ENCODE measurements at places on chromosomes 3 and 15.

DNA sequence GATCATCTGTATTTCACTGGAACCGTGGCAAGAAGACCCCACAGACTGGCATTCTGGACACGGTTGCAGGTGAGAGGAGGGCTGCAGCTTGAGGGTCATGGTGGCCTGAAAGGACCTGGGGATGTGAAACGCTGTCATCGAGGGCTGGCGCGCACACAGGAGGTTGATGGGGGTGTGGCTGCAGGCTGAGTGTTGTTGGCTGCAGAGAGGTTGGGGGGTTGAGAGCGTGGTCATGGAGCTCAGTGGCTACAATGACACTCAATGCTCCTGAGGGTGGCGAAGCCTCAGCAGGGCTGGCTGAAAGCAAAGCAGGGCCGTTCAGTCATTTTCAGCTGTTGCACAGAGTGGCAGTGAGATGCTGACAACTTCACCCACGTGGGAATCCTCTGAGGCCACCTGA lies 21.0 kb downstream of the CPN2 start:
- no peak for DNase-seq

- no peak for DNase-seq
Observed at GRCh38 chr15:22951031-22951380, 29.2 kb downstream of the CYFIP1 start.

- no peak for DNase-seq
Observed at GRCh38 chr3:115623044-115623868, at the start of gene GAP43. TSS of gene GAP43 (plus strand) at chr3:115623510. CDS start at chr3:115623690, 180 bp downstream.

GRCh38 chr3:40701016-40701588 lies 176.3 kb downstream of the ZNF621 start:
- DNase-seq = no peak

GRCh38 chr3:133540896-133541674 lies 32.4 kb upstream of the CDV3 start:
- no peak for DNase-seq

GRCh38 chr3:76685858-76686257 lies 354.0 kb upstream of the ROBO2 start:
- DNase-seq = no peak

DNA sequence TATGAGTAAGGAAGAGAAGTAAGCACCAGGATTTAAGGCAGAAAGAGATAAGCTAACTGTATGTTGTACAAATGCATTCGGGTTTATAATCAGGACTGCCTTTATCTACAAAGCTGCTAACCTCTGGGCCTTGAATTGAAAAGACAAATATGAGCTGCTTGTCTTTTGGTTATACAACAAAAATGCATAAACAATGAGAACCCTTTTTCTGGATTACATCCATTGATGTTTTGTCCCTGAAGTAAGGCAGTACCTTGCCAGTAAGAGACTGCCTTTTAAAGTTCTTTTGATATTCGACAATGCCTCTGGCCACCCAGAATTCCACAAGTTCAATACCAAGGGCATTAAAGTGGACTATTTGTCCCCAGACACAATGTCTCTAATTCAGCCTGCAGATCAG lies 280.7 kb downstream of the ZNF621 start:
- no peak for DNase-seq

DNA sequence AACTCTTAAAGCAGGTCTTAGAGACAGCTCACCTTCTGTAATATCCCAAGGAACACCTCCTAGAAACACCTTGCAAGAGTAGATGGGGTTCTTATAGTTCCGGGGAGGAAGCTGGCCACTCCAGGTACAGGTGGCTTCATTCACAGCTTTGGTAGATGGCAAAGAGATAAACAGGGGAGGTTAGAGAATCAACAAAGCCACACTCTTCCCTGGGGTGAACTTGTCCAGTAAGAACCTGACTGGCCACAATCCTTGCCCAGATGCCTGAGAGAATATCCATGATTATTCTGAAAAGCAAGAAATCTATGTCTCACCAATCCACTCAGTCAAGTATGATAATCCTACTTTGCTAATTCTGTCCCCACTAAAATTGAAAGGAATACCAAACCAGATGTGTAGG lies 13.6 kb upstream of the RPS17 start:
- no peak for DNase-seq

- DNase-seq = no peak
Observed at GRCh38 chr3:12931273-12931905, 90.0 kb upstream of the RPL32 start.

- no peak for DNase-seq
Observed at GRCh38 chr15:49877873-49878521, 241.0 kb downstream of the ATP8B4 start.

DNA sequence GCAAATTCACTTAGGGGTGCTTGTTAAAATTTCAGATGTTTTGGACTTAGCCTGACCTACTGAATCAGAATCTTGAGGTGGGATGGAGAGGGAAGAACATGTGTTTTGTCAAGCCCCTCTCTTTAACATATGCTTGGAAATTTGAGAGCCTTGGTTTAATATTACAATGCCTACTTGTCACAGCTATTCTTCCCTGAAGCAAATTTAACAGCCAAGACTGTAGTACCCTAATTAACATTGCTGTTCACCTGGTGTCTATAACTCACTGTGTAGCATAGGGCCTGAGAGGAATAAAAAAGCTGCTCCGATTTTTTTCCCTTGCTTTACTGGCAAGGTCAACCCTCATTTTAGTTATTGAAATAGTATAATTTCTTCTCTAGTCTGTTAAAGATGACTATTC lies 880.1 kb downstream of the CADM2 start:
- no peak for DNase-seq

DNA sequence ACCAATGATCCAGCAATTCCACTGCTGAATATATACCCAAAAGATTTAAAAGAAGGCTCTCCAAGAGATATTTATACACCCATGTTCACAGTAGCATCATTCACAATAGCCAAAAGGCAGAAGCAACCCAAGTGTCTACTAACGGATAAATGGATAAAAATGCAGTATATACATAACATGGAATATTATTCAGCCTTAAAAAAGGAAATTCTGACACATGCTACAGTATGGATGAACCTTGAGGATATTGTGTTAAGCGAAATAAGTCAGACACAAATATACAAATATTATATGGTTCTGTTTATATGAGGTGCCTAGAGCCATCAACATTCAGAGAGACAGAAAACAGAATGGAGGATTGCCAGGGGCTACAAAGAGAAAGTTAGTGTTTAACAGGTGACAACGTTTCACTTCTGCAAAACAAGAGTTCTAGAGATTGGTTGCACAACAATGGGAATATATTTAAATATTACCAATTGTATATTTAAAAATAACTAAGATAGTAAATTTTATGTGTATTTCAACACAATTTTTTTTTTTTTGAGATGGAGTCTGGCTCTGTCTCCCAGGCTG lies 69.4 kb downstream of the STAG1 start:
- DNase-seq = no peak

GRCh38 chr3:9550999-9551398 lies 2.6 kb downstream of the LHFPL4 start:
- DNase-seq = no peak

DNA sequence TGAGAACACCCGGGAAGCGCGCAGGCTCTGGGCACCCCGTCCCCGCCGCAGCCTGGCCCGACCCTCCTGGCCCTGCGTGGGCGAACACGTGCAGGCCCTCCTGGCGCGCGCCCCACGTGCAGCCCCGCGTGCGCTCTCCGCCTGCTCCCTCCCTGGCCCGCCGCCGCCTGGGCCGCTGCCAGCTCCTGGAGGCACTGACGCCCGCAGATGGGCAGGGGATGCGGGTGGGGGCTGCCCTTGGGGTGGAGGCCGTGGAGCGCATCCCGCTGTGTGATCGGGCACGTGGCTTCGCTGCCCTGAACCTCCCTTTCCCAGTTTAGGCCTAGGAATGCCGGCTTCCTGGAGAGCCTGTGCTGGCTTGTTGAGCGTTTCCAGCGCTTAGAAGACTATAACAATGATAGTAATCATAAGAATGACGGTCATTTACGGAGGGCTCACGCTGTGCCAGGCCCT lies 104.6 kb upstream of the SLC6A6 start:
- no peak for DNase-seq

DNA sequence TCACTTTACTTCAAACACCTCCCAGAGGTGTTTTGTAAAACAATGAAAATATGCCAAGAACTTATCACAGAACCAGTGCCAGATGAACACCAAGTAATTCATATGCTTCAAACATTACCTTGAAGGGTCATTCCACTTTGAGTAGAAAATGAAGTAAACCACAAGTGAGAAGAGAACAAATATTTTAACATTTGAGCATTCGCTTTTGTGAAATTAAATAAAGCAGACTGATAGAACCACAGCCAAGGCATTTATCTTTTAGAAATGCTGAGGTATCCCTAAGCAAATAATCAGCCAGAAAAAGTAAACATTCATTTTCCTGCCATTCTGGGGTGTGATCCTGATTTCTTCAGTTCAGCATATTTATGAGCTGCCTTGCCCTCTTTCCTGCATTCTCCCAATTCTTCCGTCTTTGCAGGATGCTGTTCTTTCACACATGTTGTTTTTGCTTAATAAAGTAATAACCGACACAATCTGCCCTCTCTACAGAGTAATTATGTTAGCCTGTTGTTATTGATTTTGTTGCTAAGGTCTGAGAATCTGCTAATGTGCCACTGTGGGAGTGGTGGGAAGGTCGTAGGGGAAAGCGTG lies 235.6 kb upstream of the TGFBR2 start:
- no peak for DNase-seq

DNA sequence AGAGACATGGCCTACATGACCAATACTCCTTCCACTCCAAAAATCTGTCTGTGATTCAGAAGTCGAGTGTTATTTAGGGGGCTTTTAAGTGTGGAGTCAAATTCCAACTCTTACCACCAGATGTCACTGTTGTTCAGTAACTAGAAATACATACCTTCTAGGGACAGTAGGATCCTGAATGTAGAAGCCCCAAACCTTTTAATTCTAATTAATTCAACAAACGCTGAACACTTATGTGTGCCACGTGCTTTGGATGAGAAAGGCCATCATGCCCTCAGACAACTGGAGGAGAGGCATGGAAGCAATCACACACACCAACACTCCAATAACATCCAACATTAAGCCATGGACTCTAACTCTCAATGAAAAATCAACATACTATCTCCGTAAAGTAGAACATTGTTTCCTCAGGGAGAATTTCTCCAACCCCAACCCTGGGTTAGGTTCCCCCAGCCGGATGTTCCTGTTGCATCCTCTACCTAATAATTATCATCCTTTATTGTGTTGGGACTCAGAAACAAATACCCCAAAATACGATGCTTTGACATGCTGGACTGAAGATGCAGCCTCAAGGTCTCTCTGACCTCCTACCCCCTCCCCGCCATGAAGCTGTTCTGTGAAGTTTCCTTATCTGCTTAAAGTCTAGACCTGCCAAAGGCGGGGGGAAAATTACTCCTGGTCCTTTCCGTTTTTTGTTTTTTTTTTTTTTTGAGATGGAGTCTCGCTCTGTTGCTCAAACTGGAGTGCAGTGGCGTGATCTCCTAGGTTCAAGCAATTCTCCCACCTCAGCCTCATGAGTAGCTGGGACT lies 8.0 kb upstream of the CCDC13 start:
- DNase-seq = no peak

DNA sequence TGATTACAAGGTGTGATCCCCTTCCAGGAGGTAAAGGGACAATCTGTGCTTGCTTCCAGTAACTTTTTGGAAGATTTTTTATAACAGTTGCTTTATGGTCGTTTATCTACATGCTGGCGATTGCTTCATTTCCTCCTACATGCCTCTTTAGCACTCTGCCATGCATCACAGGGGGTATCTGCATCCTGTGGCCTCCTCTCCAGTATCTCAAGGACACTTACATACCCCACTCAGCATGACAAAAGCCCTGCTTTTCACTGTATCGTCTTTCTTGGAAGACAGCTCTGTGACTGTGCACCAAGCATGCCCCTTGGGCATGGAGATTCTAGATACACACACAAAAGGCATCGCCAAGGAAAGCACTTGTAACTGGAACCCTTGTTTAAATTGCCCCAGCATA lies 25.3 kb downstream of the CAPN3 start:
- no peak for DNase-seq

DNA sequence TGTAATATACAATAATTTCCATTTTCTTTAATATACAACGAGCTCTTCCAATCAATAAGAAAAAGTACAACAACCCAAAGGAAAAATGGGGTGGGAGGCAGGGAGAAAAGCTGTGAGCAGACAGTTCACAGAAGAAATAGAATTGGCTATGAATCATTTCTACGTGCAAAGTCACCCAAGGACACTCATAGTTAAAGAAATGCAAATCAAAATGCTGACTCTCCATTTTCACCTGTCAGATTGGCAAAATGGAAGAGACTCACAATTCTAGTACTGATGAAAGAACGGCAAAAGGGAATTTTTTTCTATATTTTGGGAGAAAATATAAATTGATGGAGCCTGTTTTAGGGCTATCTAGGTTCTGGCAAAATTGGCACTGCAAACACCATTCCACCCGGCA lies 116.3 kb upstream of the MEF2A start:
- DNase-seq = no peak

DNA sequence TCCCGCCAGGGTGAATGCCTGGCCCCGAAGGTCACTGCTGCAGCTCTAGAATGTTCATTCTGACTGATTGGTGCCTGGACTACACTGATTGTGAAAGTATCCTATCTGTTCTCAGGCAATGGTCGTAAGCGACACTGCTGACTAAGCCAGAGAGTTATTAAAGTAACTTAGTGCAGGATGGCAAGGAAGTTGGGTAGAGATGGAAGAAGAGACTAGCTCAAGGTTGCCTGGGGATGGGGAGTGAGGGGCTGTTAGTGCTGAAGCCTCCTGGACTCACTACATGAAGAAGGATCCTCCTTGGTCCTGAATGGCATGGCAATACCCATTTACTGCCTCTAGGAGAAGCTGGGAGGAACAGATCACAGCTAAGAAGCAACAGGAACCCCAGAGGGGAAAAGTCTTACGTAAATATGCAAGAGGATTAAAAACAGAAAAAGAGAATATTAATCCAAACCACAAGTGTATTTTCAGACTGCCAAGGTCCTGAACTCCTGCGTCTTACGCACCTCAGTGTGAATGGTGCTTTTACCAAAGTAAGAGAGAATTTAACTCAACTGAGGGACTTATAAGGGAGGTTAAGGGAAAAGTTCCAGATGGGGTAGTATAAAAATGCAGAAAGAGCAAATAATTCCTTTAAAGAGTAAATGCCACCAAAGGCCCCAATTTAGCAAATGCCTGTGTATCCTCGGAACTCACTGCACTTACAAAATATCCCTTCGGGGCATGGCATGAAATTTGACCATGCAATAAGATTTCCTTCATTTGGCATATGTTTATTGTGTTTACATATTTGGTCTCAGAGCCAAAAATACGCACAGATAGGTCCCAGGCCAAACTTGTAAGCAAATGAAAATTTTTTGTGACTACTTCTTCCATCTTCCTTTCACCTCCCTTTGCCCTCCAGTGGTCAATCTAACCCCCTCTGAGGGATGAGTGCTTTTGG lies 64.0 kb upstream of the DGKG start:
- DNase-seq = no peak

- no peak for DNase-seq
Observed at GRCh38 chr15:85312486-85312885, 67.9 kb upstream of the AKAP13 start.

GRCh38 chr3:53495520-53496391 lies 1.3 kb downstream of the CACNA1D start:
- no peak for DNase-seq

DNA sequence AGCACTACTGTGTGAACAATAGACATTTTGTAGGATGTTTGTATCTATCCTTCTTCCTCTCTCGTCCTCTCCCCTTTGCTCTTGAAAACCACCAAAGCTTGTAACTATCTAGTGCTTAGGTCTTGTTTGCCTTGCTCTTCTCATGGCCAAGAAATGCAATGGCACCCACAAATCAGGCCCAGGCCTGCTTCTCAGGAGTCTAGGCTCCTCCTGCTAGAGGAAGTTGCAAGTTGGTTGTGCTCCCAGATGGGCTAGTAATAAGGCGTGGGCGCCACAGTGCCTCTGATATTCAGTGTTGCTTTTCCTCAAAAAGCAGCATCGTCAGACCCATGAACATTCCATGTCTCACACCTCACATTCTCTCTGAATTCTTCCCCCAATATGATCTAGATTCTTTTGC lies 28.7 kb downstream of the ZNF385D start:
- DNase-seq = no peak
